CD4-positive, alpha-beta memory T cell (primary cell): ENCODE measurements at places on chromosomes 2 and 18. TPM values are rescaled to one million over a fixed set of nuclear protein-coding genes. Genes with fewer than 3 reads are reported as not detected.

DNA sequence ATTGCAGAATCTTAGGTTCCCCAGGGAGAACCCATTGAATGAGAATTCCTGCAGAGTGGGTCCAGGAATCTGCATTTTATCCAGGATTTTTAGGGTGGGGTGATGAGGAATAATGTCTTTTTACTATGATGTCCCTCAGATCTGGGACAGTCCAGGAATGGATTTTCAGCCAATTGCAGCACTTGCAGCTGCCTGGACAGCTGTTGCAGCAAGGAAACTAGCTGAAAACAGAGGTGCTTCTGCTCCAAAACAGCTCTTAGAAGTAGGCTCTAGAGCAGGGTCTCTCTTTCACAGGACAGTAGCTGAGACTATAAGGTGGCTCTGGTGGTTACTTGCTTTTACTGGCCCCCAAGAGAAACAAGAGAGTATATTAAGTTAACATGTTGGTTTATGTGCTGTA is 9.1 kb downstream of the GLI2 start:
- no peaks in the 10 kb centered on the region for H3K36me3 ChIP-seq
- peaks cover 20% of the 10 kb centered on the region for H3K27me3 ChIP-seq
- no peak overlapping the region for H3K27ac ChIP-seq
- no peak overlapping the region for H3K4me3 ChIP-seq
- H3K4me1 ChIP-seq: no peaks in the 10 kb centered on the region
- DNase-seq: no peak

DNA sequence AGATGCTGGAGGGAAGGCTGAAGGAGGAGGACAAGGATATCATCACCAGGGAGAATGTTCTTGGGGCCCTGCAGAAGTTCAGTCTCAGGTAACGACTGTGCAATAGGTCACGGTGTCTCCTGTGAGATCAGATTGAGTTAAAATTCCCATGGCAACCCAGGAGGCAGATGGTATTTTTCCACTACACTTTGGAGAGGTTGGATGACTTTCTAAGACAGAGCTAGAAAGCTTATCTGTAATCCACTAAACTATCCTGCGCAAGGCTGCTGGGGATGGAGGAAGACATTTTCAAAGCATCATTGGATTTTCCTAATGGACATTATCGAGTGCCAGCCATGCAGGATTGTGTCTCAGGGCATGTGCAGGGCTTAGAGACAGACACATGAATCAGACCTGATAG is 74.6 kb downstream of the ARMC9 start:
- DNase-seq: no peak
- no peak overlapping the region for H3K27ac ChIP-seq
- H3K4me1 ChIP-seq: no peaks in the 10 kb centered on the region
- no peaks in the 10 kb centered on the region for H3K27me3 ChIP-seq
- H3K36me3 ChIP-seq: no peaks in the 10 kb centered on the region

DNA sequence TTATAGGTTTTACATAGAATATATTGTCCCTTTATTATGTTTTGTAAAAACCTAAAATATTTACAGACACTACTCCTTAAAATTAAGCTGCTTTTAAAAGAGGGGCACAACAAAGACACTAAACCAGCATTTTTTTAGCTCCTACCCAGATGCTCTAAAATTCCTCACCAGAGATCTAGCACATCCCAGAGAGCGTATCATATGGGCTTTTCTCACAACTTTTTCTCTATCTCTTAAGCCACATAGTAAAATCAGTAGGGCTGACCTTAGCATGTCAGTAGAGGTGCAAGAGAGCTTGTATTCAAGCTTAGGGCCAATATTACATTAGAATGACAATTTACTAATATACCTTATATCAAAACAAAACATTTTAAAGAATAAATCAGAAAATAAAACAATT is 216.3 kb downstream of the TMX3 start:
- no peaks in the 10 kb centered on the region for H3K4me1 ChIP-seq
- H3K4me3 ChIP-seq: no peak overlapping the region
- no peak for DNase-seq
- H3K27ac ChIP-seq: no peak overlapping the region
- no peaks in the 10 kb centered on the region for H3K36me3 ChIP-seq
- H3K27me3 ChIP-seq: no peaks in the 10 kb centered on the region

DNA sequence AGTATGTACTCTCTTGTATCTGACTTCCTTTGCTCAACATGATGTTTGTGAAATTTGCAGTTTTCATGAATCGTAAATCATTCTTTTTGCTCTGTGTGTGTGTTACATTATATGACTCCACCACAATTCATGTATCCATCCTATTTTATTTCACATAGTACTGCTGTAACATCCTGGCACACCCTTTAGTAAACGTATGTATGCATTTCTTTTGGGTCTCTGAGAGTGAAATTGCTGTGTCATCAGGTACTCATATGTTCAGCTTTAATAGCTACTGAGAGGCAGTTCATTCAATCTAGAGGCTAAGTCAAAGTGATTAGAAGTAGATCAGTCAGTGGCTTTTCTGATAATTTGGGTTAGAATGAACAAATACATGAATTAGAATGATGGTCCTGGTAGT is 118.8 kb downstream of the ESCO1 start:
- no peaks in the 10 kb centered on the region for H3K36me3 ChIP-seq
- no peaks in the 10 kb centered on the region for H3K27me3 ChIP-seq
- no peak overlapping the region for H3K27ac ChIP-seq
- DNase-seq: no peak
- no peak overlapping the region for H3K4me3 ChIP-seq

Gene REG1B
- total RNA-seq: not detected

Gene HRH4
- total RNA-seq: 1.1 TPM

- no peak overlapping the region for H3K4me3 ChIP-seq
- no peaks in the 10 kb centered on the region for H3K27me3 ChIP-seq
- no peak overlapping the region for H3K27ac ChIP-seq
These were observed 150.6 kb upstream of the EPC2 start for GRCh38 chr2:148493822-148494563.
